Putamen (tissue), 1 donor: ENCODE measurements at places on chromosomes 1 and 21.

DNA sequence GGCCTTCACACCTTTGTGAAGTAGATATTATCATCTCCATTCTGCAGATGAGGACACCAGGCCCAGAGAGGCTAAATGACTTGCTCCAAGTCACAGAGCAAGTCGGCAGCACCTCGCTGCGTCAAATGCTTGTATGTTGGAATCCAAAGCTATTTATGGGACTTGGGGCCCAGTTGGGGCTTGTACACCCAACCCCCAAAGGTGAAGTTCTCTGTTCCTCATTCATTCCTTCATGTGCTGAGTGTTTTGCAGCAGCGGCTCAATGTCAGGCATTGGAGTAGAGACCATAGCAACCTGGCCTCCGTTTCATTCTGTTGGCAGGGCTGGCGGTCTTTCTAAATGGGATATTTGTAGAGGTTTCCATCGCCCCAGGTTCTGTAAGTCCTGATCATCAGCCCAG lies 113.4 kb upstream of the SLC25A33 start:
- no peak for DNase-seq

DNA sequence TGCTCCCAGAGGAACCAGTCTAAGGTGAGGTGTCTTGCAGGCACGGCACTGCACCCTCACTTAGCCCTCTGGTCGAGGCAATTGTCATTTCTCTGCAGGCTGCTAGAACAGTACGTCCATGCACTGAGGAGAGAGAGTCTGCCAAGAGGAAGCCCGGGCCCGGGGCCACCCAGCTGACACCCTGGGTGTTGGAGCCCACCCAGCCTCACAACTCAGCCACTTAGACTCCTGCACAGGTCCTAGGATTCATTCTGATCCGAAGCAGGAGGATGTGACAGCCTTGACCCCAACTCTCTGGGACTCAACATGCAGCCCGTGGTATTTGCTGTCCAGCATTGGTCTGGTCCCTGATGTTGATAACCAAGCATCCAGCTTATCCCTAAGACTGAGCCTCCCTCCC lies 111.9 kb downstream of the ADSS2 start:
- no peak for DNase-seq

- no peak for DNase-seq
These were observed 15.1 kb upstream of the DNAH14 start for GRCh38 chr1:224914292-224914900.

GRCh38 chr1:157773493-157774350 lies 3.2 kb downstream of the FCRL2 start:
- DNase-seq = no peak

- DNase-seq = no peak
These were observed 1.4 kb downstream of the CHI3L1 start for GRCh38 chr1:203185061-203185461.

GRCh38 chr1:93140106-93140505 lies 40.1 kb downstream of the TMED5 start:
- DNase-seq = no peak

DNA sequence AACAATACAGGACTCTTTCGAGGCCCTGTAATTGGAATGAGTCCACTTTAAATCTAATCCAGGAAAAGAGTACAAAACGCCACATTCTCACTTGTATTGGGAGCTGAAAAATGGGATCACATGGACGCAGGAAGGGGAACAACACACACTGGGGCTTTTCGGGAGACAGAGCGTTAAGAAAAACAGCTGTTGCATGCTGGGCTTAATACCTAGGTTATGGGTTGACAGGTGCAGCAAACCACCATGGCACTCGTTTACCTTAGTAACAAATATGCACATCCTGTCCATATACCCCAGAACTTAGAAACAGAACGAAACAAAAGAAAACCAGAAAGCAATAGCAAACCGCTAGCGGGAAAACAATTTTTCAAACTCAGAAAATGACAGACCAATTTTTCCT lies 1532.7 kb upstream of the TPTE start:
- no peak for DNase-seq

DNA sequence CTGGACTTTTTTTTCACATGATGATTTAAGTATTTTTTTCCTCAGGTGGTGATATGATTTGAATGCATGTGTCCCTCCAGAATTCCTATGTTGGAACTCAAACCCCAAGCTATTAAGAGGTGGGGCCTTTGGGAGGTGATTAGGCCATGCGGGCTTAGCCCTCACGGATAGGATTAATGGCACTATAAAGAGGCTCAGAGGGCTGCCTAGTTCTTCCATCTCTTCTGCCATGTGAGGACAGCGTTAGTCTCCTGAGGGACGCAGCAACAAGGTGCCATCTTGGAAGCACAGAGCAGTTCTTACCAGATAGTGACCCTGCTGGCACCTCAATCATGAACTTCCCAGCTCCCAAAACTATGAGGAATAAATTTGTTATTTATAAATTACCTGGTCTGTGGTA lies 18.3 kb upstream of the RBBP5 start:
- DNase-seq = no peak

DNA sequence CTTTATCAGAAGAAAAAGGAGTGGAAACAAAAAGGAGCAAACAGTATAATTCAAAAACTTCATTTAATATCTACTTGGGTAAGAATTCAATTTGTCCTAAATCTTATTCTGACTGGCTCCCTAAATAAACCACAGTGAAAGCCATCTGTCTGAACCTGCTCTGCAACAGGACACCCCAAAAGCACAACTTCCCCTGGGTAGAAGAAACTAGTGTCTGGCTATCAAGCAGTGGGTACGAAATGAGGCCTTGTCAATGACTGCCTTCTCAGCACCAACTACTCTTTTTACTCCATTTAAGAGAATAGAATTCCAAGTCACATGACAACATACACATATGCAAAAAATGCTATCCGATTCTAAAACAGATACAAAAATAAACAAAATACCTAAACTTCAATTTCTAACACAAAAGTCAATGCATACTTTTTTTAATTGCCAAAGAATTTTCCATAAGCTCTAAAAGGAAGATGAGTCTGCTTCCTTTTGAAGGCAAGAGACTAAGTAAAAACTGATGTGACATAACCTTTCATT lies 206.8 kb downstream of the SLC45A1 start:
- DNase-seq = no peak

DNA sequence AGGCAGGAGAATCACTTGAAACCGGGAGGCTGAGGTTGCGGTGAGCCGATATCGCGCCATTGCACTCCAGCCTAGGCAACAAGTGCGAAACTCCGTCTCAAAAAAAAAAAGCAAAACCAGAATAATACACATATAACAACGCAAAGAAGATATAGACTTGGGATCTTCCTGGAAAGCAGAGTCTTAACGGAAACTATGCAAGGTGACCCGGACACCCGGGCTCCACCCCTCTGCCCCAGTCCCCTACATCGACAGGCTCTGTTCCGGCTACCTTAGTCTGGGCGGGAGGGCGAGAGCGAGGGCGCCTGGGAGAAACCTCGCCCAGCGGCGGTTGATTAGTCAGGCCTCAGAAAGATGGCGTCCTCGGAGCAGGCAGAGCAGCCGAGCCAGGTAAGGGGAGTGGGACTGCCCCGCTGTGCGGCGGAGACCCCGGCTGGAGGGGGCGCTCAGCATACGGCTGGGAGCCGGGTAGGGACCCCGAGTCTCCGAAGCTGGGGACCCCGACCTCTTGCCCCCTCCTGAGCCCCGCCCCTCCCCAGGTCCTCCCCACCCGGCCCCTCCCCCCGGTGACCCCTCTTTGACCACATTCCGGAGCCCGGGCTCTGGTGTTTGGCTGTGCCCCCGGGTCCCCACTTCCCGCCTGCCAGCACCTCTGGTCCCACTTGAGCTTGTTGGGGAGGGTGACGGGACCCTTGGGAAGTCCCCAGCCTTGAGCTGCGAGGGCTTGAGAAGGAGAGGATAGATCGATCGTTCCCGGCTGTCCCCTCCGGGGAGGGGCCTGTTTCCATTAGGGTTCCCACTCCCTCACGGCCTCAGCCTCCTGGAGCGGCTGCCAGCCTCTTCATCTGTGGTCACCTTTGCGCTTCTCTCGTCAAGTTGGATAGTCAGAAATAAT lies at the start of gene PEX14:
TSS of gene PEX14 (plus strand) at position 338 of the 895 bp plus-strand sequence. CDS start at position 355, 17 bp downstream.
- peak; percentile 89 for DNase-seq

GRCh38 chr1:15028102-15028501 lies 125.4 kb upstream of the TMEM51 start:
- DNase-seq = peak; percentile 74
